RWPE2 (cell line): ENCODE measurements at places on chromosomes 12 and 14.

DNA sequence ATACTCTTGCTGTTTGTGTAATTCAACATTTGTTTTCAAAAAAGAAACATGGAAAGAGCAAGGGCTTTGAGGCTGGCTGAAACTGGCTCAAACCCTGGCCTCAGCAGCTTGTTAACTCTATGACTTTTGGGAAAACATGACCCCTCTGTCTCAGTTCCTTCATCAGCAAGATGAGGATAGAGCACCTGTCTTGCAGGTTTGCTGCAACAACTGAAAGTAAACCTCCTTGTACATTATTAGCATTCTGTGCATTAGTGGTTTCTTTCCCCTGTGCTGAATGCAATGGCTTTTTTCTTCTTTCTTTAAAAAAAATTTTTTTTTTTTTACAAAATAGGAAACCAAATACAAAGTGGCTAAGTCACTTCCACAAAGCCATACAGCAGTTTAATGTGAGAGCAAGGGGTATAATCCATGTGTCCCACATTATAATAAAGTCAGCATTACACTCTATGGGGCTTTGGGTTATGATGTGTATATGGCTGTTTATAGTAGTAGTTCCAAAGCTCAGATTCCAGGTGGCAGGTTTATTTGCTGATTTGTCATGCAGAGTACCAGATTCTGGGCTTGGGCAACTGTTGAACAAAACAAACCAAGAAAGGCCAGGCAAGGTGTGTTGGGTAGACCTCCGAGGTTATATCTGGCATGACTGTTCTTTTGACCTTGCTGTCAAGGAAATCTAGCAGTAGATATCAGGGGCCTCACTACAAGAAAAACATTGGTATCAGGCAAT, 194.5 kb upstream of the CNOT2 start:
- no peak for DNase-seq

- DNase-seq = no peak
Observed at GRCh38 chr12:75735853-75736252, 224.4 kb upstream of the KRR1 start.

DNA sequence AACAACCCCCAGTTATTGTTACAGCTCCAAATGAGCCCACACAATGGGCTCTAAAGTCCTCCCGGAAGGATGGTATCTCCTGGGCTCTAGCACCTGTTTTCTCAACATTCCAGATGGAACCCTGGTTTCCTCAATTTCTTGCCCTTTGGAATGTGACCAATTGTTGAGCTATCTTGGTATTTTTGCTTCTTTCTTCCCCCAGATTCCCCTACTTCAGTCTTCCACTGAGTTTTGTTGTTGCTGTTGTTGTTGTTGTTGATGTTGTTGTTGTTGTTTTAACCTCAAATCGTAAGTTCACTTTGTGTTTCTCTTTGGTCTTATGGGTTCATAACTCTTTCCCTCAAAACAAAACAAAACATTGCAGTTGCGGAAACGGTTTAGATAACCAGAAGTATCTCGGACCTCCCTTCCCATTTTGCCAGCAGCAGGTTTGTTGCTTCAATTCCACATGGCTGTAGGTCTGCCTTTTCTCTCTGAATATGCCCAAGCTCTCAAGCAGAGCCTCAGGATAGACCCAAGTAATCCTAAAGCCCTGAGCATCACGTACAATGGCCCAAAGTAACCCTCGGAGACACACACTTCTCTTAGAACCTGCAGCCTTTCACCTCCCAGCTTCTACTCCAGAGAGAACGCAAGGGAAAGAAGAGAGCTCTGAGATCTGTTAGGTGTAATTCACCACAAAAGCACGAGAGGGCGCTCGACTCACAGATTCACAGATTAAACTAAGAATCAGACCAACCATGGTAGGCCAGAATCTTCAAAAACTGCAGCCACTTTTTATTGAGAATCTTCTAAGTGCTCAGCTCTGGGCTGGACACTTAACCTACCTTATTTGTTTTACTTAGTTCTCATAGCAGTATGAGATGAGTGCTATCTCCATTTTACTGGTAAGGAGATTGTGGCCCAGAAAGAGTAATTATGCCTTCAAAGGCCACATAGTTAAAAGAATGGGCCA, 1.0 kb upstream of the DDX23 start:
- no peak for DNase-seq

GRCh38 chr12:69064734-69065443, 131.9 kb upstream of the CPM start:
- no peak for DNase-seq

GRCh38 chr12:49636574-49636973, 13.2 kb downstream of the PRPF40B start:
- DNase-seq = no peak

DNA sequence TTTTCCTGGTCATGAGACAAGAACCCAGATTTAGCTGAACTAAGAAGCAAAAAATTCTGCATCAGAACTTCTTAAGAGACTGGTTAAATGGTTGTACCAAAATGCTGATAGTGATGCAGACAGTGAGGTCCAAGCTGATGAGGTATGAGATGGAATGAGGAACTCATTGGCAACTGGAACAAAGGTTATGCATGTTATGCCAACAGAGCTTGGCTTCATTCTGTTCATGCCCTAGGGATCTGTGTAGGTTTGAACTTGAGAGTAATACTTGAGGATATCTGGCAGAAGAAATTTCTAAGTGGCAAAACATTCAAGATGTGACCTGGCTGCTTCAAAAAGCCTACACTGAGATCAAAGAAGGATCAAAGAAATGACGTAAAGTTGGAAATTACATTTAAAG, 398.0 kb downstream of the FSCB start:
- DNase-seq = no peak

DNA sequence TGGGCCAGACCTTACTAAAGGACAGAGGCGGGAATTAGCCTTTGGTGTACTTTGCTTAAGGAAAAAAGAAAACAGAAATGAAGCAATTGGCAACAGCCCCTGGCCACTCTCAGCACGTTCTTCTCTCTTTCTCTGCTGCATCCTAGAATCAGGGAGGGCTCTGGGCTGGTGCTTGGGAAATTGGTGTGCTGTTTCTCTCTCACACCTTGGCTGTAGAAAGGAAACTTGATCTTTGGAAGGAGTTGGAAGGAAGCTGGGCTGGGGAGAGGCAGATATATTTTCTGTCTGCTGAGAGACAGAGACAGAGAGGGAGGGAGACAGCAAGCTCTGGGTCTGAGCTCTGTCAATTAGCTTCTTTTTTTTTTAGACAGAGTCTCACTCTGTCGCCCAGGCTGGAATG, 27.4 kb downstream of the NOS1 start:
- no peak for DNase-seq

DNA sequence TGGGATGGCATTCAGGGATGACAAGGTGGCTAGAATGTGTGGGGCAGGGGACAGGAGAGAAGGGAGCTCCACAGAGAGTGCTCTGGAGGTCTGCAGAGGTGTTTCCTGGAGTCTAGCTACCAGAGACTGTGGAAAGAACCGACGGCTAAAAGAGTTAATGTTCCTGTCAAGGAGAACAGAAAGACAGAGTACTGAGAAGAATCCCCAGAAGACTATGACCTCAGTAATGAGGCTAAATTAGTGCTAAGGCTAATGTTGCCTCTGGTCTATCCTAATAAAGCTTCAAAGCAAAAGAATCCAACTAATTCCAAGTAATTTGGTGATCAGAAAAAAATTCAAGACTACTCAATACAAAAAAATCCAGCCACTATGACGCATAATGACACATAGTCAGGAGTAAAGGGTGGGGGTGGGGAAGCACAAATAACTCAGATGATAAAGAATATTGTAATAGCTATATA, 44.7 kb downstream of the FERMT2 start:
- DNase-seq = no peak

DNA sequence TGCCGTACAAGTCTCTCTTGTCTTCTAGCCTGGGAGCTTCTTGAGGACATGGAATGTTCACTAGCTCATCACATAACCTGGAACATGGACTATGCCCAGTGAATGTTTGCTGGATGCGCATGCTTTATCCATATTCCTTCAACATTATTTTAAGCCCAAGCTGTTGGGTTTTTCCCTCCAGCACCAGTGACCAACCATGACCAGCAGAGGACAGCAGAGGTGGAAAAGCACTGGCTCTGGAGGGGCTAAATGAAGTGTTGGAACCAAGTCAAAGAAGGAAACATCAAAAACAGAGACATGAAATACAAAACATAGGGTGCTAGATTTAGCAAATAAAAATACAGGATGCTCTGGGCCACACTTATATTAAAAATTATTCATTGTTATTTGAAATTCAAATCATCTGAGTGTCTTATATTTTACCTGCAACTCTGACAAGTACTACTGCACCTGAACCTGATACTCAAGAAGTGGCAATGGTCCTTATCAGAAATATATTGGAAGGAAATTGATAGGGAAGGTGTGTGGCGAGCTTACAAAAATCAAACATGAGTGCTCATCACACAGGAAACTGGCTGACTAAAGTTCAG, 23.1 kb upstream of the HELB start:
- no peak for DNase-seq
